ENCODE measurements at places on chromosomes 2 and 18. TPM values are rescaled to one million over a fixed set of nuclear protein-coding genes. Genes with fewer than 3 reads are reported as not detected.
A peak's percentile ranks its signal among the peaks of the same experiment; 100 is the strongest.

Gene NEU2
- not detected for total RNA-seq

- DNase-seq: no peak
Observed at GRCh38 chr18:45284851-45285250, 330.4 kb upstream of the SLC14A2 start.

DNA sequence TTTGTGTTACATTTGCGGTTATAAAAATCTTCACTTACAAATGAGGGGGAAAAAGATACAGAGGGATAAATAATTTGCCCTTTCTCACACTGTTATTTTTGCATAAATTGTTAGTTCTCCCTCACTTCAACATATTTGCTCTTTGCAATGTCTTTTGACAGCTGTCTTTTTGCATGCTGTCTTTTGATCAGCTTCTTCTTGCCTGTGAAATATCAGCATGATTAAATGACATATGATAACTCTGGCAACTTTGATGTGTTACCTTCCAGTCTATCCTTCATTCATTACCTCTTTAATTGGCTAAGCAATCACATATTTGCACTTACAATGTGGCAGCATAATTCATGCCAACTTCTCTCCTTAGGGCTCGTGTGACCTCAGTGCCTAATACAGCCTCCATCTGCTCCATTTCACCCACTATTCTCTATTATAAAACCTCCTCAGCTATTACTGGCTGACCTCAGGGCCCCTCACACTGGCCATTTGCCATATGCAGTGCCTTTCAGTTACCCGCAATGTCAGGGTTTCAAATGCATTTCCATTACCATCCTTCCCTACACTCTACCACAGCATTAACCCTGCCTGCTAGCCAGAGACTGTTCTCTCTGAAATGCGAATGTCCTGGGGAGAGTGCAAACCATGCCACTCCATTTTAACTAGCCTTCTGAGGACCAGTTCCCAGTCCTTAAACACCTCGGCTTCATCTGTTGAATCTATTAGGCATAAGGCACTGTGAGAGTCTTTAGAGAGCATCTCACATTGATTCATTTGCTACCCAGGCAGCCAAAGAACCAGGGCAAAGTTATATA is 1056.6 kb upstream of the CHAC2 start:
- DNase-seq: no peak

Gene LHCGR
- 1.7 TPM for total RNA-seq

GRCh38 chr18:70072678-70073077 is 125.0 kb upstream of the CD226 start:
- DNase-seq: no peak

GRCh38 chr2:45283764-45284620 is 274.7 kb upstream of the SIX2 start:
- no peak for DNase-seq

Gene CXCR1
- 7.2 TPM for total RNA-seq

GRCh38 chr2:54946220-54946805 is 103.9 kb downstream of the RTN4 start:
- no peak for DNase-seq

DNA sequence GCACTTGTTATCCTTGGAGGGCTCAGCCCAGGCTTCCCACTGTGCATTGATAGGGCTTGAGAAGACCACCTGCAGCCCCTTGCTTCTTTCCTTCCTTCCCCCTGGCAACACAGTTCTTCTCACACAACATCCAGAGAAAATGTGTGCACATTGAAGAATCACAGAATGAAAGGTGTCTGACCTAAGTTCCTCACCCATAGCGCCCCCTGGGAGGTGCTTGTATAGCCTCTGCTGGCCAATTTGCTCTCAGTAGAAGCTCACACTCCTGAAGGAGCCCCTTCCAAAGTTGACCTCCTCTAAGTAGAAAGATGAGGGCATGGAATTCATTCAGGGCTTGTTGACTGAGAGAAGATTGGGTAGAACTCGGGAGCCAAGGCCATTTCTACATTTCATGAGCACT is 758.4 kb upstream of the KLHL29 start:
- DNase-seq: no peak

Gene C2orf80
- not detected for total RNA-seq

- no peak for DNase-seq
Observed at GRCh38 chr2:45652090-45653031, 886 bp downstream of the PRKCE start.

DNA sequence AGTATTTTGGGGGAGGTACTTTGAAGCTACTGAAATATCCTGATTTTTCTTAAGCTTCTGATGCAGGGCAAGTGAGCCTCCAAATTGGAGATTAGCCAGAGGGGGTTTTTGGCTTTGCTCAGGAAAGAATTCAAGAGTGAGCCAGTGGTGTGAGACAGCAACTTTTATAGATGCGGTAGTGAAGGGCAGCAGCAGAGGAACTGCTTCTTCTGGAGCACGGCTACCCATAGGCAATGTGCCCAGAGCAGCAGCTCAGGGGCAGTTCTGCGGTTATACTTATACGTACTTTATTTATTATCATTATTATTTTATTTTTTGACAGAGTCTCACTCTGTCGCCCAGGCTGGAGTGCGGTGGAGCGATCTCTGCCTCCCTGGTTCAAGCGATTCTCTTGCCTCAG is 19.8 kb upstream of the NT5DC4 start:
- DNase-seq: peak; percentile 12

DNA sequence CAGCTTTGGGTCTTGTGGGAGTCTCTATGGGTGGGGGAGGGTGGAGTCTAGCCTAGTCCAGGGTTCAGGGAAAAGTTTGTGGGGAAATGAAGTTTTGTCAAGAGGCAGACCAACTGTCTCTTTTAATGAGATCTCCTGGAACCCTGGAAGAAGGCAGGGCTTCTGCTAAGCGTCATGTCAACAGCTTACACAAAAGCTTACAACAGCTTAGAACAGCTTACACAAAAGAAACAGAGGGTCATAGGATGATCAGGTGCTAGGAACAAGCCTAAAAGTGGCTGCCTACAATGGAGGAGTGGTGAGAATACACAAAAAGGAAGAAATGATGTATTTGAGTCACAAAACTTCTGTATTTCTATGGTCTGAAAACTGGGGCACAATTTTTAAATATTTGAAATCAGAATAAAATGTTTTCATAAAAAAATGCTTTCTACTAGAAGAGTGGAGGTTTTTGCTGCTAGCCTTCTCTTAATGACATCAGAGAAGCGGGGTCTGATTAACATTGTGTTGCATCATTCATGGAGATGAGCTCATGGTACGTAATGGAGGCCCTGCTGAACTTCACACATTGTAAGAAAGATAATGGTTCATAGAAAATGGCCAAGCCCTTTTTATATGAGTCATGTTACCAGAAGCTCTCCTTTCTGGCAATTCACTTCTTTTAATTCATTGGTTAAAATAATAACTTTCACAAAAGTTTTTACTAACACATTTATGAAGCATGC is 351.0 kb downstream of the PIK3C3 start:
- no peak for DNase-seq

- DNase-seq: no peak
Observed at GRCh38 chr2:75541430-75541829, 19.3 kb downstream of the EVA1A start.

GRCh38 chr18:45838302-45839070 is 13.0 kb downstream of the SIGLEC15 start:
- peak; percentile 91 for DNase-seq

Gene NEURL3
- not detected for total RNA-seq

Gene CFAP221
- total RNA-seq: 2.3 TPM

DNA sequence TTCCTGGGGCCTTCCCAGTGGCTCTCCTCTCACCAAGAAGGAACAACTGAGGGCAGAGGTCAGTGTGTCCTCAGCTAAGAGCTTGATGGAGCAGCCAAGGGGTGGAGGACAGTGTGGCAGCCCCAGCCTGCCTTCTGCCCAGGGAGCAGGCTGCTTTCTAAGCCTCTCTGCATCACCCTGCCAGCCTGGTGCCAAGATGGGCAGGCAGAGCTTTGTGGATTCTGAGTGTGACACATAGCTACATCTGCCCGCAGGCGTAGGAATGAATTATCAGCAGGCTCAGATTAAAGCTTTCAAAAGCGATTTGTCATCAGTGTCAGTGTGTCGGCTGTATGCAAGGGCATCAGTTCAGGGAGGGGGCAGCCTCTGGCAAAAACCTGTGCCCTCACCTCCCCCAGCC is 8.7 kb downstream of the MAL start:
- no peak for DNase-seq

DNA sequence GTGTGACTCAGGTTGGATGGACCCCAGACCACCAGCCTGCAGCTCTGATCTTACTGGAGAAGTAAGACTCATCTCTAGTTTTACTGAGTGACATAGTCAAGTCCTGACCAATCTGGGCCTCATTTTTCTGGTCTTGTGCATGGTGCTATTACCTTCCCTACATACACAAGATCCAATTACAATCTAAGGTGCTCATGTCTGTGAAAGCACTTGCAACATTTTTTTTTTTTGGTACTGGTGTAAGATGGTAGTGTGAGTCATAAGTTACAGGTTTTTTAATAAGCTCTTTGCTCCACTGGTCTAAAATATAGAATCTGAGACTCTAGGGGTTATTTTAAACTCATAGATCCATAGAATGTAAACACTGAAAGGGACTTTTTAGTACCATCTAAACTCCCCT is 117.3 kb upstream of the EFEMP1 start:
- no peak for DNase-seq

GRCh38 chr2:205369813-205370212 is 312.5 kb upstream of the NRP2 start:
- no peak for DNase-seq

GRCh38 chr2:127726158-127726880 is 25.0 kb downstream of the SFT2D3 start:
- DNase-seq: no peak

DNA sequence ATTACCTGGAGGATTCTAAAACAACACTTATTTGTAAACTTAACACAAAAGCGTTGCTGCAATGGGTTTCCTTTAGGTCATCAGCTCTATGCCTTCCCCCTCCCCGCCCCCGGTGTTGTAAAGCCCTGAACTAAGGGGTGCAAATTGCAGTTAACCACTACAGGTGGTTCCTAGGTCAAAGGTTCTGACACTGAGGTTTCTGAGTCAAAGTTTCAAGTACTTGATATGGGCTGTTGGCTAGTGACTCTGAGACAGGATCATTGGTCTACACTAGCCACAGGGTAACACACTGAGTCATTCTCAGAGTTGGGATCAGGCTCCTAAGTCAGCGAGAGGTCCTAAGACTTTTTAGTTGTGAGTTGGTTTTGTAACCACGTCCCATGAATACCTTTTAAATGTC is 15.4 kb downstream of the IL1B start:
- no peak for DNase-seq

- DNase-seq: no peak
Observed at GRCh38 chr18:71583252-71583651, 960.9 kb downstream of the CBLN2 start.

- no peak for DNase-seq
Observed at GRCh38 chr2:48279344-48280090, 250.4 kb upstream of the STON1 start.

DNA sequence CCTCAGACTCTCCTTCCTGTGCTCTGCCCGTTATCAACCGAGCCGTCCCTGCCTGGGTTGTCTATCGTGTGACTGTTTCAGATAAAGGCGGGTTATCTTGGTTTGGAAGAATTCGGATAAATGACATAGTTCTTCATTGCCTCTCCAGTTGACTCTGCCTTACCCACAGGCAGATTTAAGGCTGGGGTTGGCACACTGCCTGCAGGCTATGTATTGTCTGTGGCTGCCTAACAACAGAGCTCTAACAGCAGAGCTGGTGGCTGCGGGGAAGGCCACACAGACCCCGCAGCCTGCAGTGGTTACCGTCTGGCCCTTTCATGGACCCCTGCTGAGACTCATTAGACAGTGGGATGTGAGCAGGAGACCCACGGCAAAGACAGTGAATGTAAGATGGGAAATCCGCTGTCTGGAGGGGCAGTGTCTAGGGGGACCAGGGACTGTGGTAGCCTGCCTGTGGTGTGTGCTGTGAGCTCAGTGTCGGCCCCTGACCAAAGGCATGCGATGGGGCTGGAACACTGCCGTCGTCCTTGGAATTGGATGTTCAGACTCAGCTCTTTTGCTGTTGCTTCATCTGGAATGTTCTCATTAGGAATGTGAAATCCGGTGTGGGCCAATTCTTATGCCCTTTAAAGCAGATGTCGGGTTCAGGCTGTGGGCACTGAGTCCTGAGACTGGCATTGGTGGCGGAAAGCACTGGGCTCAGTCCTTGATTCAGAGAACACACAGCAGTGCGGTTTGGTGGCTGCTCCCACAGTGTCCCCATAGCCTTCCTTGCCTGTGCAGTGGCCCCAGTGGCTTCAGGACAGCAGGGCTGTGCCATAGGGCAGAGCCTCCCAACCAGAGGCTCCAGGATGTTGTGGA is 44.5 kb downstream of the SH3RF3 start:
- peak; percentile 87 for DNase-seq

Gene CFAP65
- total RNA-seq: not detected

Gene GATA6
- total RNA-seq: 26.6 TPM

Gene ILKAP
- 36.4 TPM for total RNA-seq

DNA sequence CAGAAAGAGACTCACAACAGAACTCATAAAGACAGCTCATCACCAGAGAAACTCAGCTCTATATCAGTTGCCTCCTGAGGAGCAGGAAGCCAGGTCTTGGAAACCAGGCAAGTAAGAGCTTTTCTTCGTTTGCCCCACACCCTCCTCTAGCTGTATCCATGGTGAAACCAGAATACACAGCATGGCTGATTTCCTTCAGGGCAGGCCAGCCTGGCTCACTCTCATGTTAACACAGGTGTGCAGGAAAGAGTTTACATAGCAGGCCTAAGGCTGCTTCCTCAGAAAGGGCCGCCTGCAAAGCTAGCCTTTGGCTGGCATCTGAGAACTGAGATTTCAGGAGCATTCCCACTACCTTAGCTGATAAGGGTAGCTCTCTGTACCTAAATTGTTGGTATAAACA is 65.7 kb downstream of the KLHL14 start:
- DNase-seq: no peak

Gene PLCL1
- total RNA-seq: 3.6 TPM

Data from mesenteric fat pad (tissue), 1 donor.